ENCODE measurements at places on chromosomes 4 and X. TPM values are rescaled to one million over a fixed set of nuclear protein-coding genes. Genes with fewer than 3 reads are reported as not detected.

DNASE1L1 gene
- total RNA-seq, result 24.6 TPM

GPR119 gene
- total RNA-seq, result not detected

CENPVL1 gene
- not detected for total RNA-seq

DMRTC1B gene
- total RNA-seq, result 2.6 TPM

GRCh38 chr4:184446132-184446658 lies 28.2 kb downstream of the IRF2 start:
- DNase-seq, result no peak

DNA sequence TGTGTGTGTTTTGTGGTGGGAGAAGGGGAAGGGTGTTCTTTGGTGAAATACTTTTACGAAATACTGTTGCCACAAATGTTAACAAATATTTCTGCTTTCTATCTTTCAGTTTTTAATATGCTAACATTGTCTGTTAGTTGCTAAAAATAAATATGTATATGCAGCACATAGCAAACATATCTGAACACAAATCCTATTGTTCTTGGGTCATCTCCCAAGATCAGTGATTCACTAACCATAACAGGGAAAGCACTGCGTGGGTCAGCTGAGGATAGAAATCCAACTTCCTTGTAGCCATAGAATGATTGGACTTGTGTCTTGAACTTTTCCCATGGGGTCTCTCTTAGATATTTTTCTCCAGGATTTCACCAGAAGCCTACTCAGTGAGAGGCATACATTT lies 250.3 kb upstream of the FAM47A start:
- DNase-seq, result no peak

Data from T-cell (primary cell).